ENCODE measurements at places on chromosomes 4 and X. TPM values are rescaled to one million over a fixed set of nuclear protein-coding genes. Genes with fewer than 3 reads are reported as not detected.

- DNase-seq: no peak
Measured at GRCh38 chr4:150990993-150991392, 24.1 kb downstream of the LRBA start.

The DIPK2B gene
- total RNA-seq: not detected

DNA sequence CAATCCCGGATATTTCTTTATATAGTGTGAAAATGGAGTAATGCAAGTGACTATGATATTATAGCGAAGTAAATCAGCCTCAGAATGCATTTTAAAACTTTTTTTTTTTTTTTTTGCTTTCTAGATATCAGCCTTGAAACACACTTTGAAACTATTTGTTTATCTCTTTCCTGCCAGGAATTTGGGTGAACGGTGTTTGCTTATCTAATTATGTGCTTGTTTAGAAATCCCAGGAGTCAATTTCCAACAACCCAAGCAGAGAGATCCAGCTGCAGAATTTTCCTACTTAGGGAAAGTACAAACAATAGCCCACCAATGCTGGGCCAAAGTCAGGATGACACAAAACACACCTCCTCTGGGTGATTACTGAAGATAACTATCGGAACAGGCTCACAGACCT lies 958.8 kb downstream of the PCDH18 start:
- DNase-seq: no peak

GRCh38 chr4:121034017-121034416 lies 38.3 kb downstream of the NDNF start:
- no peak for DNase-seq

The GPR82 gene
- not detected for total RNA-seq
